SW 1271 (cell line): ENCODE measurements at places on chromosomes 1 and 21.

DNA sequence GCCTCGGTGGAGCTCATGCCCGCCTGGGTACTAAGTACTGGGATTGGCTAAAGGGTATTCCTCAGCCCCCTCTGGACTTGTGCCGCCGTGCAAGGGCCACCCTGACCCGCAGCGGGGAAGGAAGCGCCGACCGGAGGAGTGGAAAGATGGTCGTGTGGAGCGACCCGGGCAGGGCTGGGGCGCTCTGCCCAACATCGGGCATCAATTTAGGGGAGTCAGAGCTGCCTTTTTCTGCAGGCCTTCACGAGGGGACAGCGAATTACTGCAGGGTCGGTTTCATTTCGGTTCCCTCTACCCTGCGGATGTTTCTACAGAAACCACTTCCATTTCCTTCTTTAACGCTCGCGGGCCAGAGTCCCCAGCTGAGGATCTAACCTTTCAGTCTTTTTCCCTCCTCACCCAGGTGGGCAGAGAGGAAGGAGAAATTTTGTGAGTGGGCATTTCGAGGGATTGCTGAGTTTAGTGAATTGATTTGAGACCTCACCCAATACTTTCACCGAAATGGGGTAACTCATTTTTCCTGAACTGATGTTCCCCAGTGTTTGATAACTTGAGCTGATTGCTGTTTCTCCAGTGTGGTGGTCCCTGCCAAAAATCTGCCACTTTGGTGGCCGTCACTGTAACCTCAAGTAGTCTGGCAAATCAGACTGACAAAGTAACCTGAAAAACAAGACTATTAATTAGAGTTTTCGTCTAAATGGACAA, 1.1 kb downstream of the TOR1AIP1 start:
- no peak for DNase-seq

DNA sequence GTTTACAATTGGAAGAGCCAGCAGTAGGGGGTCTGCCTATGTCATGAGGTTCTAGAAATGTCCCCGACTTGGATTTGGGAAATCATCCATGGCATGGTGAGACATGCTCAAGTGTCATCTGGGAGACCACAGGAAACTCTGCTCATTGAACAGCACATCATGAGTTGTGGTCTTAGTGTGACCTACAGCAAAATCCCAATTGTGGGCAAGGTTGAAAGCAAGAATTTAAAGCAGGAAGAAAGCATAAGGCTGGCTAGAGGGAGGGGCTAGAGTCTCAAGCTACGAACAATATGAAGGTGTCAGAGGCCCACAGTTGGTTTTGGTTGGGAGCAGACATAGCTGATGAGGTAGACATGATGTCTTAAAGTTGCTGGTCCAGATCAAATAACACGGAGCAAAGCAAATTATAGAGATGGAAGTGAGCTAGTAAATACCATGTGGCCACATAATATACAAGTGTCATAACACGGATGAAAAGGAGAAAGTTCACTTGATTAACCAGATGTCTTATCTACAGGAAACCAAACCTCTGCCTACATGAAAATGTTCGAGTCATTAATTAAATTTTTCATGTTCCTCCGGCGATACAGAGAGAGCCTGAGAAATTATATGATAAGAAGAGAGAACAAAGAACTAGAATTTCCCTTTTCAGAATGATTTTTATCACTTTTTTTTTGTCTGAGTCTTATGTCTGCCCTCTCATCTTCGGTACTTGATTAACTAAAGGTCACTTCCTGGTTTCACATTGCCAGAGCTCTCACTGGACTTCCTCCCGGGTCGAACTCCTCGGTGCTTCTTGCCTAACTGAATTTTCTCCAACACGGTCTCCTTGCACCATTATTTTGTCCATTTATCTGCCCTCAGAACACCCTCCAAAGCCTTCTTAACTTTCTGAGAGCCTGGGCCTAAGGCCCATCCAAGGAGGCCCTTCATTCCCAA, 67.5 kb upstream of the DUSP10 start:
- DNase-seq = no peak

DNA sequence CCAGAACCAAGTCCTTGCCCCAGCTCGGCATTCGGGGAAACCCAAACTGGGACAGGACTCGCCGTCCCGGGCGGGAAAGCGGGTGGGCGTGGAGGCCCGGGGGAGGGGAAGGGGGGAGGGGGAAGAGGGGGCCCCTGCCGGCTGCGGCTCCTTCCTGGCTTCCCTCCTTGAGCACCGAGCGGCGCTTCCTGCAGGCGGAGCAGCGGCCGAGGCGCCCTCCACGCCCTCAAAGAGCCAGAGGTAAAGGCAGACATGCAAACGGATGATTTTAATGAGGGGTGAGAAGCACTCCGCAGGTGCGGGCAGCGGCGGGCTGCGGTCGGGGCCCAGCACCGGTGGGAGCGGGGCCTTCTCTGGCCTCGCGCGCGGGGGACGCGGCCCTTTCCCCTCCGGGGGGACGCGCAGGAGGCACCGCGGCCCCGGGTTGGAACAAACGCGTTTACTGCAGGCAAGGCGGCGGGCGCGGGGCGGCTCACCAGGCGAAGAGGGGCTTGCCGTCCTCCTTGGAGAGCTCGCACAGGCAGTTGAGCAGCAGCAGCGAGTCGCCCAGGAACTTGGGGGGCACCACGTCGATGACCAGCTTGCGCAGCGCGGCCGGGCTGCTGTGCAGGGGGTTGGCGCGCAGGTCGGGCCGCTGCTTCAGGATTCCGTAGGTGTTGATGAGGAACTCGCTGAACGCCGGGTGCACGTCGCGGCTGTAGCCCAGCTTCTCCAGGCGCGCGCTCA, 5.7 kb upstream of the FTCD start:
- no peak for DNase-seq

- DNase-seq = no peak
These were observed 32.1 kb downstream of the SH3BGR start for GRCh38 chr21:39483917-39484316.

GRCh38 chr1:208349694-208350330, 105.6 kb upstream of the PLXNA2 start:
- no peak for DNase-seq

DNA sequence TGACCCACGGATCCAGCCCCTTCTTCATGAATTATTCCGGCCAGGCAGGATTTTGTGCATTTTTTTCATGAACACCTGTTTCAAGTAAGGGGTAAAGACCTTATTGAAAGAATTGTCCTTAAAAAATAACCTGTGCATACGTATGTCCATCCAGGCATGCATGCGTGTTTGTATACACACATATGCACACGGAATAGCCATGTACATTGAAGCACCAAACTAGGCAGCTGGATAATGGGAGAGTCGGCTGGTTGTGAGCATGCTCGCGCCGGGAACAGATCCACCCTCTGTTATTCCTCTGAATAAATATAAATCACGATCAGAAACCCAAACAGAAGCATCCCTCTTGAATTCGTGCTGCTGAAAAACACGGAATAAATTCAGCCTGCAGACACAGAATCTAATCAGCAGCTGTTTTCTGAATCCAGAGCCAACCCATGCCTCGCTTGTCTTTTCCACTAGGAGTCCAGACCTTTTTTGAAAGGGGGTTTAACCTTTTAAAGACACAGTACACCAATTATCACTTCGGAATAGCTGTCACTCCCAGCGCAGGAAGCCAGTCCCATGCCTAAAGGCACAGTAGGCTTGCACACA, at the start of gene HIVEP3:
TSS of gene HIVEP3 (minus strand) at position 473 of the 594 bp plus-strand sequence.
- DNase-seq = peak; percentile 23

- DNase-seq = no peak
These were observed 81.3 kb upstream of the RGS4 start for GRCh38 chr1:162987866-162988265.

DNA sequence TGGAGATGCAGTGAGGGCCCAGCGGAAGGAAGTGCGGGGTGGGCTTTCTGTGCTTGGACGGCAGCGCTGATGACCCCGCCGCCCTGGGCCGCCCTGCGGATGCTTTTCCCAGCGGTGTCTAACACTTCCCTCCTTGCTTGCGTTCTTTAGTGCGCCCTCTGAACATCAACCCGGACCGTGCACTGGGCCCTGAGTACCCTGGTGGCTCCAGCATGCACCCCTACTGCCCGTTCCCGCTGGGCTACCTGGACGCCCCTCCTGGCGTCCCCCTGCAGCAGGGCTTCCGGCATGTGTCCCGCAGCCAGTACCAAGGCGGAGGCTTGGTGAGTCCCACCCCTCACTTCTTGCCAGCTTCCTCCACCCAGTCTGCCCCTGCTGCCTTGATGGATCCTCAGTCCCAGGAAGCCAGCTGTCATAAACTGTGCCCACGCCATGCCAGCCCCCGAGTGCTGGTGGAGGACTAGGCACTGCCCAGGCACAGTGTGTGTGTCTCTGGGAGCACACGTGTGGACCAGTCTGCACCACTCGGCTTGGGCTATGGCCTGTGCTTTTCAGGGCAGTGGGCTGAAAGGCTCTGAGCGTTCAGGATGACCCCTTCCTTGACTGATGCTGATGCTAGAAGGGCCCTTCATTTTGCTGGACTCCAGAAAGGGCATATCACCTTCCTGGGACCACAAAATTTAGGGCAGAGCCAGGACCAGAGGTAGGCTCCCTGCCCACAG, 2.3 kb downstream of the DMRTB1 start:
- no peak for DNase-seq

DNA sequence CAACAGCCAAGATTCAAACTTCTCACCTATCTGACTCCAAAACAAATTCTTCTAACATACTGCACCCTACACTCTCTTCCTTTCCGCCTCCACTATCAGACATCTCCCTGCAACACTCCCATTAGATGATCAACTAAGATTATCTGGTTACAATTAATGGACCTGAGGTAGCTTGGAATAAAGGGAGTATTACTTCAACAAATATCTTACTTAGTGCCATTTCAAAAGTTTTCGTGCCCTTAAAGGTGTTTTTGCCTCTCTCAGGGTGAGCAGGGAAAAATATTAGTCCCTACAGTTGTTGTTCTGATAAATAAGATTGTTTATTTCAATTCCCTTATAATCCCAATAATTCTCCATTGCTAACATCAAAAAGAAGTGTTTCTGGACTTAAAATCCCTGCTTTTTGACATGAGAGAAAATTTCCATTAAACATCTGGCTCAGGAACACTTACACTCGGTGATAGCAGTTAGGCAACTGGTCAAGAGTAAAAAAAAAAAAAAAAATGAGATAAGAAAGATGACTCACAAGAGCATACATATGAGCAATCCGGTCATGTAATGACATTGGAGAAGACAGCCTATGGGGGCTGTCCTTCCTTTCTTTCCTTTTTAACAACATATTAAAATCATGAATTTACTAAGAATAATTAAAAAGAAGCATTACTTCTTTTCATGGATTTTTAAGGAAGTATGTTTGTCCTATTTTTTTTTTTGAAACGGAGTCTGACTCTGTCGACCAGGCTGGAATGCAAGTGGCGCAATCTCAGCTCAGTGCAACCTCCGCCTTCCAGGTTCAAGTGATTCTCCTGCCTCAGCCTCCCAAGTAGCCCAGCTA, 7.6 kb downstream of the RSBN1 start:
- peak; percentile 55 for DNase-seq

DNA sequence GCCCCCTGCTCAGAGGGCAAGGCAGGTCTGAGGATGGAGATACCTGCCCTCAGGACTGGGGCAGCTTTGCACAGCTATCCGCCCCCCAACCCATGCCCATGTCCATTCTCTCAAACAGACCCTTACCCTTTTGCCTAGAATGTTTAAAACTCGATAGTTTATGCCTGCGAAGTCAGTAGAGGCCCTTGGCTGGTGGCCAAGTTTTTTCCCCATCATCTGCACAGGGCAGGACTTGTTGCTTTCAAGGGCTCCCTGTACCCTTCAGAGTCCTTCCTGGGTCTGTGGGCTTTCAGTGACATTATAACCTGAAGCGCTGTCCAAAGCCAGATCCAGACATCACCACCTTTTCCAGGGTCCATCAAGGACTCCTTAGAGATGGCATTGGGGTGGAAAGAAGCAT, 148.7 kb upstream of the ZNF644 start:
- DNase-seq = no peak

- DNase-seq = no peak
These were observed 2.7 kb upstream of the PLEKHO1 start for GRCh38 chr1:150146849-150147542.

DNA sequence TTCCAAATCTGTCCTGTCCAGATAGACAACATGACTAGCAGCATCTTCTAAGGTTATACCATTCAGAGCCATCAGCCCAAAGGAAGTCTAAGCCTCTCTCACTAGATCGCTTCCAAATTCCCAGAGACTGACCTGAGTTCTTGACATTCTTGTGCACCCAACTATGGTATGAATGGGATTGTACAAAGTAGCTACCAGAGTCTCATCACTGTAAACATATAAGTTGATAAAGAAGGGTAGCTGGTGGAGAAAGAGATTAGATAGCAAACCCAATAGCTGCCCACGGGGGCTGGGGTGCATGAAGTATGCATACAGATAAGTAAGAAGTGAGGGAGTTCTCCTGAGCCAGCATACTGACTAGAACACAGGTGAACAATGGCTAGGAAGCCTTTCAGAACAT, 180.0 kb downstream of the PLPP3 start:
- DNase-seq = no peak
